ENCODE measurements at places on chromosomes 5 and 9. TPM values are rescaled to one million over a fixed set of nuclear protein-coding genes. Genes with fewer than 3 reads are reported as not detected.

GRCh38 chr9:69718218-69718617, 41.6 kb downstream of the PTAR1 start:
- no peak for DNase-seq

DNA sequence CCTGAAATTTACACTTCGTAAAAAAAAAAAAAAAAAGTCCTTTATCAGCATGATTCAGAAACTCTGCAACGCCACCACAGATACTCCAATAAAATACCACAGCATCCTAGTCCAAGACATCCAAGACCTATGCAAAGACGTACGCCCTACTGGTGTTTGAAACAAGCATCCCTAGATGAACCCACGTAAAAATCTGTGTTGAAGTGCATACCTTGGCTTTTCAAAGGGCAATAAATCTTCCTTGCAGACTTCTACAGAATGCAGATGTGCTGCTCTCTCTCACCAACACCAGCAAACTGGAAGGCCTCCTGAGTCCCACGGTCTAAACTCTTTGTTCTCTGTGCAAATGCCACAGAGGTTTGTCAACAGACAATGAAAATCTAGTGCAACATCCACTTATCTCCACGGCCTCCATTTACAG, 38.8 kb downstream of the MYO10 start:
- no peak for DNase-seq

DNA sequence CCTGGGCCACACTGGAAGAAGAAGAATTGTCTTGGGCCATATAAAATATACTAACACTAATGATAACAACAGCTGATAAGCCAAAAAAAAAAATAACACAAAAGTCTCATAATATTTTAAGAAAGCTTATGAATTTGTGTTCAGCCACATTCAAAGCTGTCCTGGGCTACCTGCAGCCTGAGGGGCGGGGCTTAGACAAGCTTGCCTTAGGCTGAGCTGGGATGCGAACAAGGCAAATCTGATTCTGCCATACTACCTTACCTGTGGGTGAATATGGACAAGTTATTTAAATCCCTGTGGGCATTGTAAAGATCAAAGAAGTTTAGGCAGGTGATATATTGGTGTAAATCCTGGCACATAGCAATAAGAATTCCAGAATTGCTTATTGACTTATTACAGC, 212.3 kb upstream of the ATP10B start:
- no peak for DNase-seq

The HMCN2 gene
- polyA plus RNA-seq = 0.34 TPM

The SLC4A9 gene
- polyA plus RNA-seq = not detected

The KDM4C gene
- polyA plus RNA-seq = 9.6 TPM

The AQP3 gene
- polyA plus RNA-seq = 0.90 TPM

DNA sequence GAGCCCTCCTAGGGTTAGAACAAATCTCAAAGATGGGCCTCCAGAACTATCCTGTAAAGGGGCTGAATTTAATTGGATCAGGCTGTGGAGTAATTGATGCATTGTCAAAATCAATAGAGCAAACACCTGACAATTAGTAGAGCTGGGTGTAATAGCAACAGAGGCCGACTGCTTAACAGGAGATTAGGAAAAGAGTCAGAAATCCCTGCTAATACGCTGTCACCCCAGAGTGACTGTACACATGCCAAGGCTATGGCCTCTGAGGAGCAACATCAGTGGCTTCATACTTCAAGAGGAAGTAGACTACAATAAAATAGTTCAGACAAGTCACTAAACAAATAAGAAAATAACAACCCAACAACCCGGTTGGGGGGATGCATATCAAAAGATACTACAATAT, 18.7 kb upstream of the GRPEL2 start:
- no peak for DNase-seq

DNA sequence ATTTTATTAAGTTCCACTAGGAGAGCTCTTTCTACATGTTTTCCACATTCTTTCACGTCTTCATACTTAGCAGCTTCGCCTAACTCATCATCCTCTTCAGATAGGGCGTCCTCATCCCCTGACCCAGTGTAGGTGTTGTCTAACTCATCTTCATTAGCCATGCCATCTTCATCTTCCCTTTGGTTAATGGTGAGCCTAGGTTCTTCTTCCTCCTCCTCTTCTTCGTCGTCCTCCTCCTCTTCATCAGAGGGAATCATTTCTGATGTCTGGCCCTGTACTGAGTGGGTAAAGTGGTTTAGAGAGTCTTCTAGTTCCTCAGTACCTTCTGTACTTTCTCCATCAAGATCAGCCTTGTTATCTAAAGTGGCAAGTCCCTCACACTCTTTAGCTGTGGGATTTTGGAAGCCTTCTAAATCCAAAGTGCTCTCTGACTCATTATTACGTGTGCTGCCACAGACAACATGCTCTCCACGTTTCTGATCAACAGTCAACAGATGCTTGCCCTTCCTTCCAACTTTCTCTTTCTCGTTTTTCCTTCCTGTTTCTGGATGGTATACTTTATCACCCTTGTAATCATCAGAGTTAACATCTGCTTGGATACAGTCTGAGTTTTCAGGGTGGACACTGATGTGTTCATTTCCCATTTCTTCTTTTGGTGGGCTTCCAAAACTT, 31.1 kb downstream of the TUT7 start:
- no peak for DNase-seq

- DNase-seq = no peak
Observed at GRCh38 chr5:114471529-114471928, 109.7 kb downstream of the KCNN2 start.

GRCh38 chr9:135584934-135585333, 23.4 kb downstream of the PAEP start:
- no peak for DNase-seq

DNA sequence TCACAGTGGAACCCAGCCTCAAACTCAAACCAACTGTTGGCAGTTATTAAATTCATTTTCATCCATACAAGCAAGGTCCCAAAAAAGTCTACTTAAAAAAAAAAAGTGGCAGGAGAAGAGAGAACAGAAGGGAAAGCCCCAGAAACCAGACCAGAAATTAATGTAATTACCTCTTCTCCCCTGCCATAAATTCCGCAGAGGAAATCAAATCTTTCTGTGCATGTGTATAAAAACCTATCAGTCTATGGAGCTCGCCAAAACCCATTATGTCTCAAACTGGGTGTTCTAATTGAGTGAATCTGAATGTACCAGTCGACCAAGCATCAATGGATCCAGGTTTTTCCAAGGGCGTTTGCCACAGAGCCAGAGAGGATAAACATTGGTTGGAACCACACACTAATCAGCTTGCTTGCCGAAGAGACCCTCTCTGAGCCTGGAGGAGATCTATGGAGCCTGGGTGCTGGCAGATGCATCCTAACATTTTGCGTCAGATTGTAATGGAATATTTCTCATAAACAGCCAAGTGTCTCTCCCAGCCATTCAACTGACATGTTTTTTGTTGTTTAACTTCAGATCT, 7.9 kb upstream of the HAND1 start:
- no peak for DNase-seq

The LECT2 gene
- not detected for polyA plus RNA-seq

DNA sequence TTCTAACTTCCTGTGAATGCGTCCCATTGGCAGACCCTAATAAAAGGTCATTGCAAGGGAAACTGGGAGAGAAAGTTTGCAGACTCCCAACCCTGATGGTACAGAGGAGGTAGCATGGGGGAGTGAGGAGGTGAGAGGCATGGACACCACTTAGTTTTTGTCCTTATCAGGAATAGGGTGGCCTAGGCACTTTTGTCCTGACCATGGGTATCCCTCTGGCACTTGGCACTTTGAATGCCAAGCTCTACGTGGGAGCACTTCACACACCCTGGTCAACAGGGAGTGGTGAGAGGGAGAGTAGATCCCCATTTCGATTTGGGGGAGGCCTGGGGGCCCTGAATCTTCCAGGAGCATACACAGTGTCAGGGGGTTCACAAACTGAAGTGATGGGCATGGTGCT, 75.6 kb upstream of the SH3PXD2B start:
- DNase-seq = no peak

The CD274 gene
- 0.27 TPM for polyA plus RNA-seq

The LVRN gene
- not detected for polyA plus RNA-seq

GRCh38 chr9:118364266-118365106, 660.3 kb downstream of the TLR4 start:
- no peak for DNase-seq

DNA sequence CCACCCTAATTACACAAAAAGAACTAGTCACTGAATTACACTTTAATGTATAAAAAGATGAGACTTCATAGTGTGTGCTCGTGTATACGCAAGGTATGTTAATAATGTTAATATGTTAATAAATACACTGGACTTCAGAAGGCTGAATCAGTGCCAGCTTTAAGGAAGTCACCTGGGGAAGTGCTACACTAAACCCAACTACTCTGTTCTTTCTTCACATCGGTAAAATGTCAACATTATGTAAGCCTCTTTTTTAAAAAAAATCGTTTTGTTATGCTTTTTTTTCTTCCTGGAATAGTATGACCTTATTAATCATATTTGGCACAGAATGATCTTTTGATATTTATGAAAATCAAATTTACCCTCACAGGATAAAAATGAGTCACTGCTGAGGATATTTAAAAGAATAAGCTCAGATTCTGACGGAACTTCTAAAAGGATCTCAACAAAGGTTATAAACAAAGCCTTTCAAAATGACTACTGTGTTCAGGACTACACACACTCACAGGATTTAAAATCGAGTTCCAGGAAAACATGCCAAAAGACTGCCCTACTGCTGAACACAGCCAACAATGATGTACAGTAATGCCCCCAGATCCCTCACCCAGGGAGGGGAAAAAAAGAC, 75.9 kb downstream of the AUH start:
- peak; percentile 40 for DNase-seq

The ACOT12 gene
- polyA plus RNA-seq = not detected

The TXNDC8 gene
- polyA plus RNA-seq = not detected

The IL7R gene
- polyA plus RNA-seq = 0.34 TPM

The PCDHGA2 gene
- polyA plus RNA-seq = 7.8 TPM

DNA sequence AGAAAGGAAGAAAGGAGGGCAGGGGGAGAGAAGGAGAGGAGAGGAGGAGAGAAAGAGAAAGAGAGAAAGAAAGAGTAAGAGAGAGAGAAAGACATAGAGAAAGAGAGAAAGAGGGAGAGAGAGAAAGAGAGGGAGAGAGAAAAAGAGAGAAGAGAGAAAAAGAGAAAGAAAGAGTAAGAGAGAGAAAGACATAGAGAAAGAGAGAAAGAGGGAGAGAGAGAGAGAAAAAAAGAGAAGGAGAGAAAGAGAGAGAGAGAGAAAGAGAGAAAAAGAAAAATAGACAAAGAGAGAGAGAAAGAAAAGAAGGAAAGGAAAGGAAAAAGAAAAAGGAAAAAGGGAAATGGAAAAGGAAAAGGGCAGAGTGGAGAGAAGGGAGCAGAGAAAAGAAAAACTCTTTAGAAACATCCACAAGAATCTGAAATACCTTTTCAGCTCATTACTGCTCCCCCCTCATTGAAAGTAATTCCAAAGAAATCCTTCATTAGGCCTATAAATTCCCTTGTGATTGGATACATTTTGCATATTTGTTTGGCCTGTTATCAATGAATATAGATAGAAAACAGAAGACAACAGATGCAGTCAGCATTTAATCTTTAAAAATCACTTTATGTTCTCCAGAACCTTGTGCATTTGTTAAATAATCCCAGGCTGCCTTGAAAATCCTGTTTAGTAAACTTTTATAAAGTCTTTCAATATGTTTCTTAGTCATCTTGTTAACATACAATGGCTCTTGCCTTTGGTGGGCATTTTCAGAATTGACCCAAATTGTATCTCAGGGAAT, 411.5 kb downstream of the NFIB start:
- no peak for DNase-seq

DNA sequence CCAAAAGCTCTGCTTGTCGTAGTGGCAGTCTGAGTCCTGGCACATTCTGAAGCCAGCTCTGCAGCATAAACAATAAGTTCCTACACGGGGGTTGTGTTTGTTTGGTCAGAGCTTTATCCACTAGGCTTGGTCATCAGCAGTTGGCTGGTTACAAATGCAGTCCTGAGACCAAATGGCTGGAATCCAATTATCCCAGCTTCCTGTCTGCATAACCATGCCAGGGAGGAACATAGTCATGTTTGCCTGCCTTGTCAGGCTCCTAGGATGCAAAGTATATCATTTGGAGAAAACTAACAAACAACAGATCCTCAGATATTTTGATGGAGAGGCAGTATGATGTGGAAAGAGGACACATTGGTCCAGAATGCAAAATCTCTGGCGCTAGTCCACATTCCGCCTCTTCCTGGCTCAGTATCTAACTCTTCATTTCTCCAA, 85.8 kb downstream of the FBXO38 start:
- peak; percentile 69 for DNase-seq

The CACNA1B gene
- 13.6 TPM for polyA plus RNA-seq

DNA sequence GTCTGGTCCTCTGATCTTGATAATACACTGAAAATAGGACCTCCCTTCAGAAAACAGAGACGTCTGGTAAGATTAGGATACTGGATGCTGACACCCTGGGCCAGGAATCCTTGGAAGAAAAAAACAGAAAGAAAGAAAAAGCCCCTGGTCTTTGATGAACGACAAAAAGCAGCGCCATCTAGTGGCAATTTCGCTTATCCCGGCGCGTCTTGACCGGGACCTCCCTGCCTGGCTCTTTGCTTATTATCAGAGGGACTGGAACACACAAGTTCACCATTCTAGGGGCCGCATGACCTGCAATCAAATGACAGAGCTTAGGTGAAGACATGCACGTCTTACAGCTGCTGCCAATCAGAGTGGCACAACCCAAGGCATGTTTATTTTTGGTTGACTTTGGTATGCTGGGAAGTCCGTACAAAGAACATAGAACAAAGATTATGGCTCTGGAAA, 114.9 kb upstream of the NFIB start:
- peak; percentile 88 for DNase-seq

The GABRA1 gene
- polyA plus RNA-seq = 9.2 TPM

GRCh38 chr5:109028608-109029299, 281.1 kb downstream of the FER start:
- DNase-seq = no peak

- no peak for DNase-seq
Observed at GRCh38 chr9:97866848-97867247, 13.8 kb downstream of the FOXE1 start.

Measured in brain (organoid and tissue), 16 donors.